ENCODE measurements at places on chromosomes 1 and 21.

- no peak for DNase-seq
Measured at GRCh38 chr1:18866314-18866713, 6.9 kb upstream of the TAS1R2 start.

DNA sequence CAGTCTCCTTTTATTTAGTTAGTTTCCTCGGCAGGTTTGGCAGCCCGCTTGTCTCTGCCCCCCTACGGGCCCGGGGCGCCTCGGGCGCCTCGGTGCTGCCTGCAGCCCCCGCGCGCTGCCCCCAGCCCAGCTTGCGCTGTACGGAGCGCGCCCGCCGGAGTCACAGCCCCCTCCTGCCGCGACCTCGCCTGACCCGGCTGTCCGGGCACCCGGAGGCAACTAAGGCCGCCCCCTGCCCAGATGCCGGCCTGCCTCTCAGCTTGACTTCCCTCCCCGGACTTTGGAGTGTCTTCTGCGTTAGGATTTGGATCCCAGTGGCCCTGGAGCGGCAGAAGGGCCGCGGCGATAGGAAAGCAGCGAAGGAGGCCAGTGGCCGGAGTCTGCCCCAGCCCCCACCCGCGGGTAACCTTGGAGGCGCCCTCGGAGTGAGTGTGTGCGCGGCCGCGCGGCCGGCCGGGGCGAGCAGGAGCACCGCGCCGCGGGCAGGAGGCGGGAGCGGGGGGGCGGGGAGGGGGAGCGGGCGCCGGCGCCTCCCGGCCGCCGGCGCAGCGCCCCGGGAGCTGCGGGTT lies 7.6 kb downstream of the CDKN2C start:
- peak; percentile 76 for DNase-seq

DNA sequence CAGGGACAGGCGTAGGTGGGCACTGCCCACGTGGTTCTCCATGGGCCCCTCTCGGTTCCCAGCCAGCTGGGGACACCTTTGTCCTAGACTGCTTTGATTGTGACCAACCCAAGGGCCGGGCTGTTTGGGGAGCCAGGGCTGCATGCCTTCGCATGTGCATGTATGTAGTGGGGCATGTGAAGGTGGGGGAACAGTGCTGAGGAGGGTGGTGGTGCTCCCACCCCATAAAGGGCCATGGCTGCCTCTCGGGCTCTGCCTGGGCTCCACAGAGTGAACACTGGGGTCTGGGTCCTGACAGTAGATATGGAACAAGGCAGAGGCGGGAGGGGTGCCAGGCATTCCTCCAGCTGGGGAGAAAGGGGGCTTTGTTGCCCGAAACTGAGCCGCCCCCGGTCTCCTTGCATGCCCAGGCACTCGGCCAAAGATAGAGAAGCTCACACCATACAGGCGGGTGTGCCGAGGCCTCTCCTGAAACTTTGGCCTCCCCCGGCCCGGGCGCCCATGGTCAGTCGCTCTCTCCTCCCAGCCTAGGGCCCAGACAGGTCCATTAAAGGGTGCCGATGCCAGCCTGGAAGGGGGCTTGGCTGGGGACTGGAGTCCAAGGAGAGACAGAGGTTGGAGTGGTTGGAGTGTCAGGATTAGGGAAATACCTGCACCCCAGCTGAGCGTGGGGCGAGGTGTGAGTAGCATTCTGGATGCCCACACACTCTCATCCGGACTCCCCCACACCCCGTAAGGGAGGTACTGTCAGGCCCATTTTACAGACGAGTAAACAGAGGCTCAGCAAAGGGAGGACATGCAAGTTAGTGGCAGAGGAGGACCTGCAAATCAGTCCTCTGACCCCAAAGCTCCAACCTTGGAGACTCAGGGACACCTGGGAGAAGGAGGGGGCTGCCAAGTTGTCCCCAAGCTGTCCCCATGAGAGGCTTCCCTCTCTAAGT lies 41.1 kb downstream of the EPHA2 start:
- DNase-seq = no peak

DNA sequence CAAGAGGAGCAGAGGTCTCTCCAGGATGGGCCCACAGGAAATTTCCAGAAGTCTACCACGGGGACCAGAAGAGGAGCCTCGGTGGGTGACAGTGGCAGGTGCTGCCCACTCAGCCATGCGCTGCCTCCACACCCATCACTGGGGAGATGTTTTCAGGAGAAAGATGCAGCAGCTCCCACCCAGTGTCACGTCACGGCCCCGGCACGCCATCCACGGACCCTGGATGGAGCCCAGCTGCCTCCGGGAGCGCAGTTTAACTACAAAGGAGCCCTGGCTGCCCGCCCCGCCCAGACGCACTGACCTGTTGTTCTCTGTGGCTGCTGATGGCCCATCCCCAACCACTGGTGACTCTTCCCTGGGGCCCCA lies 6.8 kb downstream of the TSPEAR start:
- no peak for DNase-seq

DNA sequence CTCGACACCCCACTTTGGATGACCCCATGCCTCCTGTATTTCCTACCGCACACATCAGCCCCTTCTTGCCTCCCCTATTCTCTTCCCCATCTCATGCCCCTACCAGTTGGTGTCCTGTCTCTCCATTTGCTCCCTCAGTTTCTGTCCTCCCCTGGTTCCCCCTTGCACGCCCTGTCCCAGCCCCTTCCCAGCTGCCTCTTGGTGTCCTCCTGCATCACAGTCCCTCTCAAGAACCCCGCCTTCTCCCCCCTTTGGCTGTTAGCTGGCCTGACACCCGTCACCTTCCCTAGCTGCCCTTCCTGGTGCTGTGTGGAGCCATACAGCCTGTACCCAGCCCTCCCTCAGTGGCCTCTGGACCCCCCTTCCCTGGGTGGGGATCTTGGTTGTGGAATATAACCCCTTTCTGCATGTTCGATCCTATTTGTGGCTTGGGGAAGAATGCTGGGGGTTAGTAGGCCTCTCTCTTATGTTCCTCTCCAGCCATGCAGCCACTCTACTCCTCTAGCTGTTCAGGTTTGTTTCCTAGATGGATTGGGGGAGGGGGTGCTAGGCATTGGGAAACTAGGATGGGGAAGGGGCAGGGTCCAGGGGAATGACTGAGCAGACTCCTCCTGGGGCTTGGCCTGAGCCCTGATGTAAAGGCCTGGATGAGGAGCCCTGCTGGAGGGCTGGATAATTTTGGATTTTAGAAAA lies 41.4 kb upstream of the NFASC start:
- DNase-seq = no peak

DNA sequence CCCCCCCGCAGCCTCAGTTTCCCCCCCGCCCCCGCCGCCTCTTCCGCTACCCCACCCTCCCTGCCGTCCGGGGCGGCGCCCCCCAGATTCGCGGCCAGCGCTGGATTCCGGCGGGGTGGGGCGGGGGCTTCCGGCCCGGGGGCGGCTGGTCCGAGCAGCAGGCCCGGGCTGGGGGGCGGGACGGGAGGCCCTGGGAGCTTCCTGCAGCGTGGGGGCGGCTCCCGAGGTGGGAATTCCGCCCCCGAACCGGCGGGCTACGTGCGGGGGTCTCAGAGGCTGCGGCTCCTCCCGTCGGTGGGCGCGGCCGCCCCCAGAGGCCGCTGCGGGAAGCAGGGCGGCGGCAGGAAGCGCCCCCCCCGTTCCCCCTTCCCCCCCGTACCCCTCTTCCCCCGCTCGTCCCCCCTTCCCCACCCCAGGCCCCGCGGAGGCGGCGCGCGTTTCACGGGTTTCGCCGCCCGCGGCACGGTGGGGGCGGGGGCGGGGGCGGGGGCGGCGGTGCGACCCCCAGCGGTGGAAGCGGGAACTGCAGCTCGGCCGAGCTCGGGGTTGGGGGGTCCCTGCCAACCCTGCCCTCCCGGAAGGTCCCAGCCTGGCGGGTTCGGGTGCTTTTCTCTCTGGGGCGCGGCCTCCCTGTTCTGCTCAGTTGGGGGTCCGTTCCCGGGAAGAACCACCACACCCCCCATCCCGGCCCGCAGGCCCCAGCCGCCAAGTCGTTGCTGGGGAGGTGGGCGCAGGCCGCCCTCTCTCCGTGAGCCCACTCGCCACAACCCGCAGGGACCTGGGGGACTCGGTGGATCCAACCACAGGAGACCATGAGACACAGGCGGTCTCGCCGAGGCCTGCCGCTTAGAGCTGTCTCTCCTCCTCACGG lies 76.3 kb downstream of the MORN1 start:
- DNase-seq = peak; percentile 79

GRCh38 chr1:24351918-24352627 lies 32.9 kb downstream of the GRHL3 start:
- peak; percentile 21 for DNase-seq

DNA sequence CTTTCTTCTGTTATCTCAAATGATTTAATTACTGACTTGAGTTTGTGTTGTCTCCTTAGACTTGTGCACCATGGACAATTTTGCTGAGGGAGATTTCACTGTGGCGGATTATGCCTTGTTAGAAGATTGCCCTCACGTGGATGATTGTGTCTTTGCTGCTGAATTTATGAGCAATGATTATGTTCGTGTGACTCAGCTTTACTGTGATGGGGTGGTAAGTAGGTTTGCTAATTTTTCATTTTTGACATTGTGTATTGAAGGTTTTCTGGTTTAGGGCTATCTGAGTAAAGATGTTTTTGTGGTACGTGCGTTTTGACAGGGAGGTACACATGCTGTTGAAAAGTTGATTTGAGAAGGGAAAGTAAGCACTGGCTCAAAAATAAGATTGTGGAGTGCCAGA lies 14.1 kb downstream of the TTC3 start:
- DNase-seq = peak; percentile 52

- no peak for DNase-seq
Measured at GRCh38 chr1:10677491-10678391, 118.7 kb downstream of the CASZ1 start.

DNA sequence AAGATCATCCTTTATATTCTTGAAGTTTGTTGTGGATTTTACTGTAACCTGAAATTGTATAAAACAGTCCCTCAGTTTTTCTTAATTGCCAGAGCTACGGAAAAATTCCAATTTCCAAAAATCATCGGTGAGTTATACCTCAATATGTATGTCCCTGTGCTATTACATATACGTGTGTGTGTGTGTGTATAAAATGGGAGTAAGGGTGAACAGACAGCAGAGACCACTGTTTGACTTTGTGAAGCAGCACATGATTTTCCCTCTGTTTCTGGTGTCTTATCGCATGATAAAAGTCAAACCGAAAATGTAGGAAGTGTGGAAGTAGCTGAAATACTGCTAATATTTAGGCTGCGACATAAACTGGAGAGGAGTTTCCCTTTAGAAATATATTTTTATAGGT lies 1.2 kb downstream of the OR2T1 start:
- DNase-seq = no peak

DNA sequence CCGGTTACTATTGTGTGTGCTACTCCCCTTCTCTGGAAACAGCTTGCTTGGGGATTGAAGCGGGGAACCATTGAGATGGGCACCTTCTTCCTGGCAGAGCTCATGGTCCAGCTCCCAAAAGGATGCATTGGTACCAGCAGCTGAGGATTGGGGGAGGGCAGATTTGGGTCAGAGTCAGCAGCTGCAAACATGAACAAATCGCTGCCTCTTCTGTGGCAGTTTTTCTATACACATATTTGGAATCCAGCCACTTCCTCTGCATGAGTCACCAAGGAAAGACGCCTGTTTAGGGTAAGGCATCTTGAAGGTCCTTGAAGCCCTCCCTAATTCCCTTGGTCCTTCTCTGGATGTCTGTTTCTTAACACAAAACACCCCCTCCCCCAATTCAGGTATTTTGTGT lies 104.7 kb downstream of the DAB1 start:
- peak; percentile 39 for DNase-seq

DNA sequence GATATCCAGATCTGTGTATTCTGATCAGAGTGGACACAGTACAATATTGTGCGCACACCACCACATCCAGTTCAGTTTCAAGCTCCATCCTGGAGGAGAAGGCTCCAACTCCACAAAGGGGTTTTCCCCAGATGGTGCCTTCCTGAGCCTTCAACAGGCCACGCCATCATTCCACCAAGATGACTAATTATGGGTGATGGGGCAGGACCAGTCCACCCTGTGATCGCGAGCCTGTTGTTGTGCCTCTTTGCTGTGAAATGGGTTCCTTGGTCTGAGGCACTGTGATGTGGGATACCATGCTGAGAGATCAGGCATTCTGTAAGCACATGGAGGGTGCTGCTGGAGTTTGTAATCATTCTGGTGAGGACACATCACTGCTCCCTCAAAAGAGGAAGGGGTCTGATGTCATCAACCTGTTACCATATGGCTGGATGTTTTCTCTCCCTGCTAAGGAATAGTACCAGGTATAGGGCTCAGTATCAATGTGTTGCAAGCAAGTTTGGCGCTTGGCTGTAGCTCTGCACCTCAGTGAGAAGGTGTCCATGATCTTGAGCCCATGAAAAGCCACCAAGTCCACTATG lies 6.7 kb upstream of the SH2D2A start:
- no peak for DNase-seq

- no peak for DNase-seq
Measured at GRCh38 chr1:237227476-237227875, 185.5 kb downstream of the RYR2 start.

GRCh38 chr1:173415905-173416450 lies 61.2 kb upstream of the PRDX6 start:
- DNase-seq = no peak

- DNase-seq = no peak
Measured at GRCh38 chr1:60984062-60984799, 98.1 kb upstream of the NFIA start.

DNA sequence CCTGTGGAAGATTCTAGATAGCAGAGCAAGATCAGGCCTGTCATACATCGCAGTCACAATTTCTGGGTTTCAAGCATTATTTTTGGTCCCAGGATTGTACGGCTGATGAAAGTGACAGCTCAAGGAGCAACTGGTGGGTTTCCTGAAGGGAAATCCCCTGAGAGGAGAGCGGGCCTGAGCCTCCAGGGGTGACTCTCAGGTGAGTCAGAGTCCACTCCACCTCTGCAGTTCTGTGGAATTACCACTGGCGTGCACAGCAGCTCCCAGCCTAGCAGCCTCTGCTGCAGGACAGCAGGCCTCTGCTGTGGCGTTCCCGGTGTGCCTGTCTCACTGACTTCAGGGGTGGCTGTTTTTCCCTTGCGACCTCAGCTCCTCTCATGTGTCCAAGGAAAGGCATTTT lies 24.4 kb downstream of the SLC66A1 start:
- no peak for DNase-seq

- peak; percentile 92 for DNase-seq
Measured at GRCh38 chr21:42040411-42041180, 30.4 kb upstream of the ZBTB21 start.

Data from adipocyte (in vitro differentiated cells).